ENCODE measurements at places on chromosomes 6 and 20.

- no peak for DNase-seq
Observed at GRCh38 chr6:43052842-43053544, 658 bp downstream of the CUL7 start.

GRCh38 chr6:84013931-84014330 is 19.6 kb upstream of the MRAP2 start:
- DNase-seq = no peak

DNA sequence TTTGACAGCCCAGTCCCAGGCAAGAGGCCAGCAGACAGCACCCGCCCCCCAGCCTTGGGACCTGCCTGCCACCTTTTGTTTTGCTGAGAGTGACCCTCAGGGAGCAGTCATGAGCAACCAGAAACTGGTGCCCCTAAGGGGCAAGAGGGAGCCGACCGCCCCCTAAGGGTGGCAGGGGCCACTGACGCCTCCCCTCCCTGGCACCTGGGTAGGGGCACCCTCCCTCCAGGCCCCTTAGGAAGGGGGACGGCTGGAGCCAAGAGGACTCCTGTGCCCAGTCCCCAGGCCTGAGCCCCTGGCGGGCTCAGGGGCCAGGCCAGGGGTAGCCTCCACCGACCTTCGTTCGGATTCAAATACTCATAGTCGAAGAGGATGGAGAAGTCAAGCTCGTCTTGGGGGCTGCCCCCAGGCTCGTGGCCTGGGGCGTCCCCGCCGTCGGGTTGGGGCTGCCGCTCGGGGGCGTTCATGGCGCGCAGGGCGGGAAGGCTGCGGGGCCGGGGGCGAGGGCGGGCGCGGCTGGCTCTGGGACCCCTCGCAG is 417 bp downstream of the NFATC2 start:
- DNase-seq = no peak

DNA sequence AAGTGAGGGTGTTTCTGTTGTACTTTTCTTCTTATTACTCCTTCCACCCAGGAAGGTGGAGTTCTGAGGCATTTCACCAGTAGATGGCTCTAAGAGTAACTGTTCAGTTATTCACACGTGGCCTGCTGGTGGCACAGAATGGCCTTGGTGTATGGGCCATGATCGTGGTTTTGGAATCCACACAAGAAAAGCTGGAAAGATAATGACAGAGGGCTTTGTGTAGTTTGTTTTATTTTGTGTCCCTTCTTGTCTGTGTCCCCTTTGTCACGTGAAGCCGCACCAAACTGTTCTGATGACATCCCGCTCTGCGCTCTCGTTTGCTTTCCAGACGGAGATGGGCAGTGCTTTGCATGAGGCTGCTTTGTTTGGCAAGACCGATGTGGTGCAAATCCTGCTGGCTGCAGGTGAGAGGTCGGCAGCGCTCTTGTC is 93.4 kb downstream of the ANKS1A start:
- no peak for DNase-seq

GRCh38 chr6:29131691-29132090 is 23.8 kb downstream of the OR2J3 start:
- DNase-seq = no peak

- DNase-seq = peak; percentile 70
Observed at GRCh38 chr6:41939848-41940758, 1.5 kb downstream of the CCND3 start.

DNA sequence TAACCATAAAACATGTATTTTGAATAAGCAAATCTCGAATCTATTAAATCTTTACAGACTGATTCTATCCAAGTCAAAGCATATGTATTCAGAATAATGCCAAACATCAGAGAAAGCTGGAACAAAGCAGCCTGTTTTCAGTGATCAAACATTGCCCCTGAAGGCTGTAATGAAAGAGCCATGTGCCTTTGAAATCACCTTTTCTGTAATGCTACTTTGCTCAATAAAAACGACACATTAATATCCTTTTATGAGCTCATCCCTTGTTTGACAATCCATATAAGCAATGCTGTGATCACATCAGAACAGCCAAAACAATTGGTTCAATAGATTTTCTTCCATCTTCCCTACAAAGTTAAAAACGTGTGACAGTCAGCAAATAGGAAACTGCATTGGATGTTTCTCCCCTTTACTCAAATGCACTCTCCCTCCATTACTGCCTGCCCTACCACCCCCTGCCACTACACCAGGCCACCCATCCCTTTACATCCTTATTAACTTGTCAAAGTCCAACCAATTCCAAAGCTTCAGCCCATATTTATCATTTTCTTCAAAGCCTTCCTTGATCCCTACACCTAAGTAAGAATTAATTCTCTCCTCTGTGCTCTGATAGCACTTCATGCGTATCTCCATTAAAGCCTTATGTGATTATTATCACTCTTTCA is 42.0 kb downstream of the THEMIS start:
- no peak for DNase-seq

- DNase-seq = no peak
Observed at GRCh38 chr6:56927538-56928453, 27.1 kb upstream of the BEND6 start.

DNA sequence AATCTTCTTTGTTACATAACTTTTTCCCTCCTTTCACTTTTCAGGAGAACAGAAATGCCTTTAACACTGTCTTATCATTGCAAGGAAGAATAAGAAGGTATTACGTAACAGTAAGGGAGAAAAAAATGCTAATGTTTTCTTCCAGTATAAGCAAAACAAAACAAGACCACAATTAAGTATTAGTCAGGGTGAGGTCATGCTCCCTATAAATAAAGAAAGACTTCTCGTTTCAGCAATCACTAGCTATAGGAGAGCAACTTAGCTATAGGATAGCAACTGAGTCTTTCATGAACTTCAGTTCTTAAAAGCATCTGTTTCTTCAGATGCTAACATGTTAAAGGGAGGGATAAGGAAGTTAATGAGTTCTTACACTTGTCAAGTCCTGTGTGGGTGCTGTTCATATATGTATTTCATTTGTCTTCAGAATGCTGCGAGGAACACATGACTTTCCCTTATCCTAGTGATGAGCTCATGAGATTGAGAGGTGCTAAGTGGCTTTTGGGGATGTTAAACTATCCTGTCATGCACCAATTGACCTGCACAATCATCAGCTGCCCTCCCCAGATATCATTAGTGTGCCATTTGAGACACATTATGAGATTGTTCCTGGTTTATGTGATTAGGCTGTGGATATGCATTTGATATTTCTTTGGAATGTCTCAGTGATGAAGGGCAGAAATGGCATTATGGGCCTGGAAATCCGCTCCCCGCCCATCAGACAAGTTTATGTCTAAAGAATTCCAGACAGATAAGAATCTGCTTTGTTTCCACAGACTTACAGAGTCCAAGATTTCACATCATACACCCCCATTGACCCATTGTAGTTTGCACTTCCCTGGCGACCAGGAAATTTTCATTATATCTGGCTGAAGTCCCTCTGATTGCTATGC is 37.5 kb downstream of the LAMA4 start:
- DNase-seq = no peak

DNA sequence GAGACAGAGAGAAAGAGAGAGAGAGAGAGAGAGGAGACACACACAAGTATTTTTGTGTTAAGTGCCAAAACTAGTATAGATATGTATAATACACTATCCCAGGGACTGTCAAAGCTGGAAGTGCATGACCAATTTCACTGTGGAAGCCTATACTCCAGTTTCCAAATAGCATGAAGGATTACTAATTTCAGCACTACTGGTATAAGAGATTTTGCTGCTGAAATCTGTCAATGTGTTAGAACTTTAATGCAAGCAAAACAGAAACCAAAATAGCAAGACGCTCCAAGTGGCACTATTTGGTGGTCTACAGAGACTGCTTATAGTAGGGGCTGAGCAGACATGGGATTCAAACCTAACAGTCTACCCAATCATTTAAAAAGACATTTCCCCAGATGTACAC is 284.8 kb downstream of the BTBD9 start:
- DNase-seq = no peak

GRCh38 chr6:153208706-153209105 is 77.6 kb upstream of the RGS17 start:
- DNase-seq = no peak

DNA sequence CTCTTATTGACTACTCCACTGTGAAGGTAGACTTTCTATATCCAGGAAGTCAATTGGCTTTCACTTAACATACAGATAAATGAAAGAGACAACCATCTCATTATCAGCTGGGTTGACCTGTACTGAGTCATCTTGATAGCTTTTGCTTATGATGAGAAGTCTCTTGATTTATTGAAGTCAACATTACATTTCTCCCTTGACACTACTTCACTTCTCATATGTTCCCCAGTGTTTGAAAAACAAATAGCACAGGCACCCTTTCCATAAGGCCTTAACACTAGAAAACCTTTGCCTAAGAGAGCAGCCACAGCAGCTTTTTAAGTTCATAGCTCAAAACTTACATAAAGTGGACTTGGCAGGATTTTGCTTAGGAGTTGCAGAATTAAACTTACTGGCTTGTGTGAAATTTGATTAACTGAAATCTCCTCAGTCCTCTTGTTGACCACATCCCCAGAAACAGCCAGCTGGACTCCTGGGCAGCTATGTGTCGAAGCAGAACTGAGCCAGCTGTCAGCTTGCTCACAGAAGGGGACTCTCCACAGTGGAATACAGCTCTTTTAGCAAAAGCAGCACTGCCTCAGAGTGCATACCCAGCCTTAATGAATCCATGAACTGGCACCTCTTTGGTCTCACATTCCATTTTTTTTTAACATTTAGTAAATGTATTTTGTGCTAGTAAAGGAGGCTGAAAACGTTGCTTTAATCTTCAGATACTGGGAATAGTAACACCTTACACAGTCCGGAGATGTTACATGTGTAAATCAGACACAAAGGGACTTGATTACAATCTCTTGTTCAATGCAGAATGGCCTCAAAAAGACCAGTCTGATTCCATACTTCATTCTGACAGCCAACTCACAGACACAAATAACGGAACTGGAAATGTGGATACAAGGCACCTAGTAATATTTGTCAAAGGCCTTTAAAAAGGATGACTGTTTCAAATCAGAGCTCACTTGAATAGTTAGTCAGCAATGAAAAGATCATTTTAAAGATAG is 1532.7 kb downstream of the HACE1 start:
- no peak for DNase-seq

- DNase-seq = no peak
Observed at GRCh38 chr20:62800314-62801259, 4.0 kb upstream of the OGFR start.

DNA sequence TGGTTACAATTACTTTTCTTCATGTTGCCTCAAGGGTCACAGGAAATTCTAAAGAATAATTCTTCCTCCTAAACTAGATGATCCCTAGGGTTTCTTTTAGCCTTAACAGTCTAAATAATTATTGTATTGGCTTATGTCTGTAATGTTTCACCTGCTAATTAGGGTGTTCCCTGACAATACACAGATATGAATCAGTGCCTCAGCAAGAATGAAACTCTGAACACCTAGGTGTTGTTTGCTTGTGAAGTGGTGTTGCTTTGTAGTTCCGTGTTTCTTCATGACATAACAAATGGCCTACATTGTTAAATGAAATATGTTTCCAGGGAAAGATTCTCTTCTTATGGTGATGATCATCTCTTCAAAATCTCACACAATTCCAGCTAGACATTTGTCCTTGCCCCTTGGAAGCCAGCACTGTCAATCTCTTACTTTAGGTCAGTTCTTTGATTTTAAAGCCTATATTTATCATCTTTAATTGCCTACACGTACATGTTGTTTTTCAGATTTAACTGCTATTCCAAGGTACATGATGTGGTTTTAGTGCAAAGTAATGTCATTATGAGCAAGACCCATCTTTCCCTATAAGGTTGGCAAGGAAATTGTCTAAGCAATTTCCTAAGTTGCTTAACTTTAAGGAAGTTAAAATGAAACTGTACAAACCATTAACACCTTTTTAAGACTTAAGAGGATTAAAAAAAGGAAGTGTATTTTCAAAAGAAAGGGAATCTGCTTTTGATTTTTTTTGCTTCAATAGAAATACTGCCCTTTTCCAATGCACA is 111.9 kb downstream of the TBC1D7 start:
- DNase-seq = no peak

DNA sequence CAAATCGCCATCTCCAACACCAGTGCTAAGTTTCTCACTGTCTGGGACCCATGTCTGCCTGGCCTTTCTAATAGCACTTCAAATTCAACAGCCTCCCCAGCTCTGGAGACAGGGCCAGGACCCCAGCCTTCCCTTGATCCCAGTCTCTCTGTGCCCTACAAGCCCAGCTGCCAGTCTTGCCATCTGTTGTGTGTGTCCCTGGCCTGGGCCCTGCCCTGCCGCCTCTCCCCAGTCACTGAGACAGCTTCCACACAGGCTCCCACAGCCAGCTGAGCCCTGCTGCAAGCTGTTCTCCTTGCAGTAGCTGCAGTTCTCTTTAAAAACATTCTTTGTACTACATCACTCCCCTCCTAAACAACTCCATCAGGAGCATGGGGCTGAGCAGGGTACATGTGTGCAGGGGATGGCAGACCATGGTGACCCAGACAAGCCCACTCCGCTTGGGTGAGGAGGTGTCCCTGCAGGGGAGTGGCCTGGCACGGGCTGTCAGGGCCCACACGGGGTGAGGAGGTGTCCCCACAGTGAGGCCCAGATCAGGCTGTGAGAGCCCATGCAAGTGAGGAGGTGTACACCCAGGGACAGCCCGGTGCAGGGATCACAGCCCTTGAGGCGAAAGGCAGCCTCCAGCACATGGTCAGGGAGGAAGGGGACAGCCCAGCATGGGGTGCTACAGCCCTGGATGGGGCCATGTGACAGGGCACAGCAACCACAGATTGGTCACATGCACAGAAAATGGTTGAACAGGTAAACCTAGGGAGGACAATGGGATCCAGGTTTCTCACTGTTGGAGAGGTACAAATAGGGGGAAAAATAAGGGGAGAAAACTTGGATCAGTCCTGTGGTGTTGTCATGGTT is 16.2 kb downstream of the CST7 start:
- peak; percentile 57 for DNase-seq

- DNase-seq = no peak
Observed at GRCh38 chr20:24519476-24519875, 50.0 kb downstream of the SYNDIG1 start.

GRCh38 chr6:42727627-42728026 is 5.2 kb upstream of the PRPH2 start:
- peak; percentile 71 for DNase-seq

DNA sequence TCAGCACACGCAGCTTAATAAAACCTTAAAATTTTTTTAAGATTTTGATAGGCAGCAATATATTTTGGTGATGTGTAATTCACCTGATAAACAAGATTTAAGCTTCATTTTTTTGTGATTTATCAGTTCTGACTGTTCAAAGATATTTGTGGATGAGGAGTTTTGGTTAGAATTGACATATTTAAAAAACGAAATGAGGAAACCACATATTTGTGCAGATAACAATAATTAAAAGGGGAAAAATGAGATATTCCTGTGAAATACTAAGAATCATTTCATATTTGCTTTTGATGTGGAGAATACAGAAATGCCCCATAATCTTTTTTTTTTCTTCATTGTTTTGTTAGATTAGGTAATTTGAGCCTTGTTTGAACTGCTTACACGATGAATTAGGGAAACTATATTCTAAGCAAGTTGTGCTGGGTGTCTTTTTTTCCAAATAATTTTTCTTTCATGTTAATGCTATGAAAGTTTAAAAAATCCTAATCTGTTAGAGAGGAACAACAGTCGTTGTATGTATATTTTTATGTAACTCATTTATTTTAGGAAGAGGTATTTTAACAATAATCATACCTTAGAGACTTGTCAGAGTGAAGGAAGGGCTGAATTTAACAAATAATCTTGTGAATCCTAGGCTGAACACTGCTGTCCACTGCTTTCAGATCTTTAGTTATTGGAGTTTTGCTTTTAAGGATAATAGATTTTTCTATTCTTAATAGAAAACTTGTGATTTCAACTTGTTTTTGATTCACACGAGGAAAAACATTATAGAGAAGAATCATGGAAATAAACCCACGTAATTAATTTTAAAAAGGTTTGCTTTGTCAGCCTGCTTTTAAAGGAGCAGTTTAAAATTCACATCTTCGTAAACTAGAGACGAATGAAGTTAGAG is 4.0 kb downstream of the ARID1B start:
- DNase-seq = no peak
